CD4-positive, alpha-beta T cell treated with Interleukin-17A for 4 hours (primary cell): ENCODE measurements at places on chromosomes 6 and 20.
A peak's percentile ranks its signal among the peaks of the same experiment; 100 is the strongest.

DNA sequence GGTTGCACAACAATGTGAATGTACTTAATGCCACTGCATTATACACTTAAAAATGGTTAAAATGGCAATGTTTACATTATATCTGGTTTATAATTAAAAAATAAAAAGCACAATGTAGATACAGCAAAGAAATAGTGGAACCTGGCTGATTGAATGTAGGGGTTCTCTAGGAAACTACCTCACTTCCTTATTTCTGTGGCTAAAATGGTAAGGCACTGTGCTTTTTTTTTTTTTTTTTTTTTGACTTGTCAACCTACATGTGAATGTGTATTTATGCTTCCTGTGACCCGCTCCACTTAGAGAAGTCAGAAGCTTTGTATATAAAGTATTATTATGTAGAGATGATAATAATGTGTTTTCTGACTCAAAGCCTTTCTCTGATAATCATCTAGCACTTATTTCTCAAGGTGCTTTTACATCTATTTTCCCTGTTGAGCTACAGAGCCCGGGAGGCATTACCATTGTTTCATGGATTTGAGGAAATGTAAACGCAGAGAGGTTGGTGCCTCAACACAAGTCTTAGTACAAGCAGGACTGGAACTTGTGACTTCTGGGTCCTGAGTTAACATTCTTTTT lies 55.0 kb downstream of the SOX4 start:
- no peak for DNase-seq

DNA sequence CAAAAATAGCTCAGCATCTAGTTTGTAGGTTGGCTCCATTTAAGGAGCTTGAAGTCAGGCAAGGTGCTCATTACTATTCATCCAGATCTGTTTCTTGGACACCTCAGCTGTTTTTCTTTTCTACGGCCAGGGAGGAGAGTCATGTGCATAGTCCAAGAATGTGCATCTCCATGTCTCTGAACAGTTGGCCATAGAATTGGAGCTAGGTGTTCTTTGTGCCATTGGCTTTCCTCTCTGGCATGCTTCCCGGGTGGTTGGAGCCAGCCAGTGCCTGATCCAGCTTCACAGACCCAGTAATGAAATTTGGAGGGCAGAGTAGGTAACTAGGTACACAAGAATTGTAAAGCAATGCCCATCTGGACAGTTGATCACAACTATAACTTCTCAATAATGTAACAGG lies 21.6 kb downstream of the EYA4 start:
- DNase-seq, result no peak

DNA sequence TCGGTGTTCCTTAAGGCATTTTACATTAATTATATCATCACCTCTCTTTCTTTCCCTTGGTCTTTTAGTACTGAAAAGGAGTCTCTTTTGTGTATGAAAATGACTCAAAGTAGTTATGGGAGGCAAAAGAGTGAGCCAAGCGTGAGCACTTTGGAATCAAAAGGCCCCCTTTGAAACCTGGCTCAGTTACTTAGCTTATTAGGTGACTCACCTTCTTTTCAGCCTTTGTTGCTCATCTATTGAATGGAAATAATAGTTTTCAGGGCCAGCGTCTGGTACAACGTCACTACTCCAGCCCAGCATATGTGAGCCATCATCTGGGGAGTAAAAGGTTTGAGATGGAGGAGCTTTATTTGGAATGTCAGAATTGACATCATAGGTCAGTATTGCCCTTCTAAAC lies 147.4 kb upstream of the SCGN start:
- DNase-seq, result no peak

DNA sequence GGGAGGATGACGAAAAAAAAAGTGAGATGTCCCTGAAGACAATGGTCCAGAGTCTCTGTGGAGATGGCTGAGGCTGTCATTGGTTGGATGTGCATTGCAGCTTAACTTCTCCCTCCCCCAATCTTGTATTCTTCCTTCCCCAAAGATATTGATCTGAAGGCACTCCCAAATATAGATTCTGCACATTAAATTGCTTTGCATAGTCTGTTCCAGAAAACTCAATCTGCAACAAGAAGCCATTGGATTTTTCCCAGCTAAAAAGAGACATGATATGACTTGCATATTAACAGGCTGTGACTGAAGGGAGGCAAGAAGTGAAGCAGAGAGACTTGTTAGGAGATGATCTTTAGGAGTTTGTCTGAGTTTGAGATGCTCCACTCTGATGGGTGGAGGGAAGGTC lies 245.2 kb upstream of the MOCS1 start:
- DNase-seq, result no peak

- DNase-seq, result peak; percentile 20
These were observed 118.2 kb upstream of the RIPOR2 start for GRCh38 chr6:25053875-25054371.

GRCh38 chr6:62446647-62447316 lies 160.8 kb upstream of the KHDRBS2 start:
- no peak for DNase-seq

DNA sequence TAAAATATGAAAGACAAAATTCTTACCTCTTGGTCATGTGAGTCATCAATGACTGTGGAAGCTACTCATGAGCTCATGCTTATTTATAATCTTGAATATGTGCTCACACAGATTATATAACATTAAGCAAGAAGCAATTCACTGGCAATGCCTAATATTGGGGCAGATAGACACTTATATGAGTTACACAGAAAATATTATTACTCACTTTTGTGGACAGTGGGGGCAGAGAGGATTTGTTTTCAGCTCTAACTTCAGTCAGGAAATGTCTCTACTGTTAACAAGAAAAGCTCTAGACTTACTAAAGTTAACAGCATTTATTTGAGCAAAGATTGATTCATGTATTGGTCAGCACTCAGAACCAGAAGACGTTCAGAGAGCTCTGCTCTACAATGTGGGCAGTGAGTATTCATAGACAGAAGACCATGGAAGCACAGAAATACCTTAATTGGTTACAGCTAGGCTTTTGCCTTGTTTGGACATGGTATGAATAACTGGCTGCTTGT lies 85.8 kb upstream of the AHI1 start:
- DNase-seq, result no peak

DNA sequence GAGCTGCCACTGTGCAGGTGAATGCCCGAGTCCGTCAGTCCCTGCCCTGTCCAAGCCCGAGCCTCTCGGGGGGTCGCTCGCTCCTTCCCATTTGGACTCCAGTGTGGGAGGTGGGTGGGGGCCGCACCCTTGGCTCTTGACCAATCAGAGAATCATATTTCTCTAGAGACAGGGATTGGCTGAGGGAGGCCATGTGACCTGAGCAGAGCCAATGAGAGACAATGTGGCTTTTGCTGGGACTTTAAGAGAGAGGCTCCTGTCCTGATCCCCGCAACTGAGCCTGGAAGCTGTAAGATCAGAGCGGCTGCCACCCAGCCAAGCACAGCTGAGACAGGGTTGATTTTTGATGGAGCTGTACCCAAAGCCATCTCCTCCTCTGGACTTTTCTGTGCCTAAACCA lies 199.3 kb downstream of the TFAP2C start:
- DNase-seq, result no peak

- no peak for DNase-seq
These were observed 12.7 kb downstream of the BFSP1 start for GRCh38 chr20:17518339-17519052.

DNA sequence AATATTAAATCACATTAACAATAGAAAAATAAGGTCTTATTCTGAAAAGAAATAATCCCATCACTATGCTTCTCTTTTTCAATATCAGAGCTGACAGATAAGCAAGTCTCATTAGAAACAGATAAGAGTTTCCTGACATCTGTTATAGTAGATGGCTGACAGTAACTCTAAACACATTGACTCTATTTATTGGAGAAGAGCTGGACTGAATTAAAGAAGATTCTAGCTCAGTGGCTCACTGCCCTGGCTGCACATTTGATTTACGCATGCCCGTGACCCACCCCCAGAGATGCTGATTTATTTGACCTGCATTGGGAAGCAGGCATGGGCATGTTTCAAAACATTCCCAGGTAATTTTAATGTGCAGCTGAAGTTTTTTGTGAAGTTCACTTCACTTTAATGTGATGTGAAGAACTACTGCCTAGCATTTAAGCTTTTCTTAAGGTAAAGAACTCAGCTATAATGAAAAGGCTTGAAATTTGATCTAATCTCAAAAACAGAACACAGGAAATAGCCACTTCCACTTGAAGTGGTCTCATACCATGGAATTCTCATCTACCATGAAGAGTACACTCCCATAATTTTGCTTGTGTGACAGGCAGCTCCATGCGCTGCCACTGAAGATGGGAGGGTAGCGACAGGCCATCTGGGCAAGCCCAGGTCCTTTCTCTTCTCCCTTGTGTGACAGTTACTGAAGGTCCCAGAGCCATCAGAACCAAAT lies 162.3 kb downstream of the TPBG start:
- no peak for DNase-seq

GRCh38 chr20:60900618-60901017 lies 351.4 kb upstream of the CDH4 start:
- DNase-seq, result no peak

DNA sequence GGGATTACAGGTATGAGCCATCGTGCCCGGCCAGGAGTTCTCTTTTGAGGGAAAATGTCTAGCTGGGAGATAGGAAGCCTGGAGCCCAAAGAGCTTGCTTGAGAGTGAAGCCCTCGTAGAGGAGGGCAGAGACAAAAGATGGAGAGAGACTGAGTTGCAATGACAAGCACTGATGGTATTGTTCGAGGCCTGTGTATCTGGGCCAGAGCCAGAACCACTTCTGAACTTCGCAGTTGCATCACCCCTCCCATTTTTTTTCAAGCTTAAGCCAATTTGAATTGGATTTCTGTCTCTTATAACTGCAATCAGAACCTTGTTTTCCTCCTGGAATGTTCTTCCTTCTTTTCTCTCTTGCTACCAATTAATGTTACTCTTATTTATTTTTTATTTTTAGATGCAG lies 83.1 kb downstream of the KCNB1 start:
- DNase-seq, result no peak

DNA sequence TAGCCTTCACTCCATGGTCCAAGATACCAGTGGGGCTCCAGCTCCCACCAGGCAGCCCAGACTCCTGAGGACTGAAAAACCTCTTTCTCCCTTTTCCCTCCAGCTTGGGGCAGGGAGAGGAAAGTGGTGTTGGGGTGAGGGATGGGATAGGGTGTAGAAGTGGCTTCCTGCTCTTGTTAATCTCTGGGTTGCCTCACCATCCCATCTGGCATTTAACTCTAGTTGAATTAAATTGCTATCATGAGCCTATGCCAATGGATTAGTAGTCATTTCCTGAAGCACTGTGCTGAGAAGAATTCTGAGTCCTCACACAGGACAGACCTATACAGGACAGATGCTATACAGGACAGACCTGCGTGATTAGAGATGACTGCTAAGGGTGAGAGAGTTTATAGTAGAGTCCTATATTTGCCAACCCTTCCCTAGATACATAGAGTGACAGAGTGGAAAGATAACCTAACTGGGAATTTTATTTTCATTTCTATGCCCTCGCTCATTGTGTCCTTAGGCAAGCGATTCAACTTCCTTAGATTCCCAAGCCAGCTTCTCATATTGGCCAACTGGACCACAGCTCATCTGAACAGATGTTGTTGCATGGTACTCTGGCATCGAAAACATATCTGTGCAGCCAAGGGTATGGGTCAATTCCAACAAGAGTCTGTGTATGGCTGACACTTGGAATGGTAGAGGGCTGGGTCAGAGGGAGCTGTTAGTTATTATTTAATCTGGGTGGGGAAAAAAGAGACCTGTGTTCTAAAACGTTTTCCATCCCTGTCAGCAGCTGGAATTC lies 42.8 kb downstream of the MCHR2 start:
- no peak for DNase-seq

- no peak for DNase-seq
These were observed 95.0 kb downstream of the SAMD5 start for GRCh38 chr6:147603392-147604081.

- no peak for DNase-seq
These were observed 2.1 kb downstream of the MDN1 start for GRCh38 chr6:89817481-89817880.

- no peak for DNase-seq
These were observed 193.2 kb upstream of the VGLL2 start for GRCh38 chr6:117072134-117072533.

DNA sequence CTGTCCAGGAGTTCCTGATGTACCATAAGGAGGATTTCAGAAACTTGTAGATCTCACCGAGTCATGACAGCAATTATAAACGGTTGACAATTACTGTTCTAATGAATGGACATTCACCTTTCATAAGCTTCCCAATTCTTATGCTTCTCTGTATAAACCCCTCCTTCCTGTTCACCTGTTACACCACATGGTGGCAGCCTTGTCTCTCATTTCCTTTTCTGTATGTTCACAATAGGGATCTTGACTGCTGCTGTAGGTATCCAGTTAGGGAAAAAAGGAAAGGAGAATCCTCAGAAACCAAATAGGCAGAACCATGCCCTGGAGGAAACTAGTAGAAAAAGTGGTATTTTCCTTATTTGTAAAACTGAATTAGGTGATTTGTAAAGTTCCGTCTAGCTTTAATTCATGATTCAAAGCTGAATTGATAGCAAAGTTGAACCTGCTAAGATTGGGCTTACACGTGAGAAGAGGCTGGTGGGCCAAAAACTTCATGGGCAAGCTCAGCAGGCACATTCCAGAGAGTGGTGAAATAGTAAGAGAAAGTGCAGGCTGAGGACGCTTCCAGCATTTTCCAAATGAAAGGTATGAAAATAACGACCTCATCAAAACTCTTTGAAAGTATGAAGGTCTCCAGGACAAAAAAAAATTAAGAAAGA lies 29.0 kb upstream of the TBPL1 start:
- peak; percentile 70 for DNase-seq

GRCh38 chr20:62772990-62773844 lies 23.1 kb upstream of the MRGBP start:
- DNase-seq, result no peak

DNA sequence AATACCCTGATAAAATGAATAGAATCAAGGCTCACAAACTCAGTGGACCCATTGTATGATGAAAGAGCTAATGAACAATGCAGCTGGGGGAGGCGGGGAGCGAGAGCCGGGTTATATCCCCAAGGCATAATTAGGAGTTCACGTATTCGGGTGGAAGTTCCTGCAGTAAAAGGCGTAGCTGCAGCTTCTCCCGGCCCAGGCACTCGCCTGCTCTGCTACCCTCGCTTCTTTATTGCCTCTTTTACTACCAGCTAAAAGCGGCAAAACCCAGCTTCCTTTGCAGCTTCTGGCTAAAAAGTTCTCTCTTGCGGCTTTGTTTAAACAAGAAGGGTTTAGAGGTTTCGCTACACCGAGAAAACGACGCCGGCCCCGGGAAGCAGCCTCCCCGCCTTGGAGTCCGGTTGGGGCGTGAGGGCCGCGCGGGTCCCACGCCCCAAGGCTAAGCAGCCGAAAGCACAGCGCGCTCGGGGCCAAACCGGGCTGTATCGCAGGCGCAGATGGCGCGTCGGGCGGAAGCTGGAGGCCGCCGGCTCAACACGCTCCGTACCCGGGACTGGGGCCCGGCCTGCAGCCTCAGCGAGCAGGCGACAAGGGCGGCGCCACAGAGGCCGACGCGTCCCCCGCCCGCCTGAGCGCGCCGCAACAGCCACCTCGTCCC lies 1.6 kb downstream of the ZBTB2 start:
- peak; percentile 55 for DNase-seq
